ENCODE measurements at places on chromosomes 12 and 14.

- ATAC-seq, result no peak
Measured at GRCh38 chr12:131683266-131684014, 27.4 kb upstream of the SFSWAP start.

DNA sequence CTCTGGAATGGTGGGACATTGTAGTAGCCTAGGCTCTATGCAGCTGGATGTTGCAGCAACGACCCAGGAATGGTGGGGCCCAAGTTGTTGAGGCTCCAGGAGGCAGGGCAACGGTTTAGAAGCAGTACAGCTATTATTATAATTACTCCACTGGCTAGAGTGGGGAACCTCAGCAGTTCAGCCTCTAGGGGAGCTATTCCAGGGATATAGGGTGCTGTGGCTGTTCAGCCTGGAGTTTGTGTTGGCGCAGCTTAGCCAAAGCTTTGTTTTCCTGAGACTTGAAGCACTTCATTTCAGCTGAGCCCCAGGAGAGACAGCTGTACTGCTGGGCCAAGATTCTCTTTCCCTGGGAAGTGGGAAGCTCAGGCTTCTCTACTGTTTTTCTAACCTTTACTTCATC, 1023.0 kb upstream of the ATXN7L3B start:
- ATAC-seq, result no peak

DNA sequence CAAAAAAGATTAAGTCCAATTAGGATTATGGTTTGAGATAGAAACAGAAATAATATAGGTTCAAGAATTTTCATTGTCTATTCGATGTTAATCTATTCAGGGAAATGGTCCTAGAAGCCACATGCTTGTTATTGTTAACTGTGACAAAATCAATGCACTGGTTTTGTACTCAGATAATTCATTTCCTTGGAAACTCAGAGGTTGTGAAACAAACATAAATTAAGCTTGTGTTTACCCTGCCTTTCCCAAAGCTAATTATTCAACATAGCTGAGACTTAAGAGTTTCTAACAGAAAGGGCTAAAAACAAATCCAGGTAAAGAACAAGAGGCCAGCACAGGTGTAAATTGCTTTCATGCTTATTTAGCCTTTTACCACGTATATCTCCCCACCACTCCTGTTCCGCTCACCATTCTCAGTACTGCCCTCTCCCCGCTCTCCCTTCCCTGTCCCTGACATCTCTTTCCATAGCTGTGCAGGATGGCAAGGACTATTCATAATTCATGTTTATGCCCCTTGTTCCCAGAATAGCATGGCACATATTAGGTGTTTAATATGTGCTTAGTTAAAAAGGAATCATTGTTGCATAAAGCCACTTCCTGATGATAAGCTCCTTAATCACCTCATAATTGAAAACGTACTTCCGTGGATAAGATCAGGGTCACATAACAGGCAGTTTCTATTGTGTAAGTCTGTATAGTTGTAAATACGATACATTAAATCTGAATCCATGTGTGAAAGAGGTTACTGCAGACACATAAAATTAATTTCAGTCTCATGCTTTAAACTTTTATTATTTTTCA, 131.8 kb upstream of the USP15 start:
- ATAC-seq, result no peak

GRCh38 chr14:104723651-104724406, at the start of gene ADSS1:
Gene ADSS1 (plus strand): TSS chr14:104724229. CDS start chr14:104724271, 42 bp downstream.
- ATAC-seq, result peak; percentile 75

- ATAC-seq, result no peak
Measured at GRCh38 chr14:80426683-80427082, 215.4 kb upstream of the DIO2 start.

- no peak for ATAC-seq
Measured at GRCh38 chr12:71469258-71469750, 29.7 kb downstream of the LGR5 start.

DNA sequence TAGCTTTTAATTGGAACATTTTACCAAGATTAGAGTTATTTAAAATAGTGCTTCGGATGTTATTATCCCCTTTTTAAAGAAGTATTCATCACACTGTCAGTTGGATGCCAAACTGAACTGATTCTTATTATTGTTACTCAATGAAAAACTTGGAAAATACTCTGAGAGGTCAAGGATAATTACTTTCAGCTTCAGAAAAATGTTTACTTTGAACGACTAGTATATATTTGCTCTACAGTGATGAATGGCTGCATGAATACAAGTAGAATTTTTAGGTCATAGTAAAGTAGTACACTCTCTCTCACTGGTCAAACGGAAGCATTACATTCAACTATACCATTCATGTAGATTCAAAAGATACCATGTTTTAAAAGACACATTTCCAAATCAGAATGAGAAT, 269.2 kb downstream of the CCDC91 start:
- ATAC-seq, result no peak

- no peak for ATAC-seq
Measured at GRCh38 chr14:29788093-29788492, 139.6 kb downstream of the PRKD1 start.

- ATAC-seq, result no peak
Measured at GRCh38 chr14:85852906-85853305, 323.0 kb downstream of the FLRT2 start.

DNA sequence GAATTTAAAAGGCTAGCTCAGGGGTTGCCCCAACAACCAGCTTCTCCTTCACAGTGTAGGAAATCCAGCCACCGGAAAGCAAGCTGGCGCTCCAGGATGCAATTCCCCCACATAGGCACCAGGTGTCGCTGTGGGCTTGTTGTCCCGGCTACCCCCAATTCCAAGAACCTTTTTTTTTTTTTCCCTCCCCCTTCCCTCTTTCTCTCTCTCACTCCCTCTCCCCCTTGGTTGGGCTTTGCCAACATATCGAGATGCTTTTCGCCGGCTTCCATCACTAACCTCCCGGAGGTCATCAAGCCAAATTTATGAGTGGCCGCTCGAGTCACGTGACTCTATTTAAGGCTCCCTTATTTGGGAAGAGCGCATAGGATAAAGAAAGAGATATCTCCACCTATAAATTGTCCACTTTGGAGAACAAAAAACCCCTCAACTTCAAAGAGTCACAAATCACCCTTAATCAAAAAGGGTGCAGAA, at the start of gene HOXC5:
HOXC5 (plus strand) TSS at position 424 of the 474 bp plus-strand sequence. CDS start 73 bp downstream, outside the sequence.
- ATAC-seq, result no peak

Measured in activated CD4-positive, CD25-positive, alpha-beta regulatory T cell treated with anti-CD3 and anti-CD28 coated beads, Interleukin-2, amount 50 U/mL, for 24 hours (primary cell).